ENCODE measurements at places on chromosomes 12 and 14.

DNA sequence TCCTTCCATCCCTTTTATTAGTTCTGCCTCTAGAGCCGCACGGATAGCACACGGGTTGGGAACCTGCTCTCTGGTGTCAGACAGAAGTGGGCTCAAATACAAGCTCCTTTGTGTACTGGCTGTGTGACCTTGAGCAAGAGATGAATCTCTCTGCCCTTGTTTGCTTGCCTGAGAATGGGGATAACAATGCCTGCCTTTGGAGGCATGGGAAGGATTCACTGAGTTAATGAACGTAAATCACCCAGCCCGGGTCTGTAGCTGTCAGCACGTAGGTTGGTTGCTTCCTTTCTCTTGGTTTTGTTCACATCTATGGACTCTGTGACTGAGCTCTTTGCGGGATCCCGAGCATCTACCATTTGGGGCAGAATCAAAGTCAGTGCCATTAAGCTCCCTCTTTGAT is 79.3 kb upstream of the NRXN3 start:
- DNase-seq = no peak

DNA sequence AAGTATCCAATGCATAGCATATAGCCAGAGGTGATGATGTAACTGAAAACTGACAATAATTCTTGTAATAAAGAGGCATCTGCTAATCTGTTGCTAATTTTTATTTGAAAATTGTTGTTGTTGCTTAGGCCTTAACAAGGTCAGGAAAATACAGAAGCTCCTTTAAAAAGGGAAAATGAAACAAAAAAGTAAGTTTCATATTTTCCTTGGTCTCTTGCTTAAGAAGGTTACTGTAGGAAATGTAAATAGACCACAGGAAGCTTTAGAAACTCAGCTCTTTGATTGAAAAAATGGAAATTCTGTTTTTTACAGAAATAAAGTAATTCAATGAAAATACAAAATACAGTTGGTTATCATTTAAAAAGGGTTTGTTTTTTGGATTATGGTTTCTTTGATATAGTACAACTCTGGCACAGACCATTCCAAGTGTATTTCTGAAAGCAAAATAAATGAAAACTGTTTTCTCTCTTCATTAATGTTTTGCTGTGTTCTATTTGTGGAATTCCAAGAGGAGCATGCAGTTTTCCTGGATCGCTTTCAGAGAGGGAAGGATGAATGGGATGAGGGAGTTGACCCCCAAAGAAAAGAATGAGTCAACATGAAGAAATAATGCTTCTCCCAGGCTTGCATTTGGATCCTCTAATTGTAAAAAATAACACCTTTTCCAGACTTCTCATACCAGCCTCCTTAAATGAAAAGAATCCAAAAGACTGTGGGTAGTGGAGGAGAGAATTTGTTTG is 398.0 kb upstream of the FAR2 start:
- no peak for DNase-seq

GRCh38 chr12:113214895-113215400 is 6.3 kb upstream of the TPCN1 start:
- no peak for DNase-seq

- no peak for DNase-seq
These were observed 377.6 kb downstream of the FLRT2 start for GRCh38 chr14:85907536-85907935.

- peak; percentile 30 for DNase-seq
These were observed 5.0 kb upstream of the SLC25A47 start for GRCh38 chr14:100317912-100318808.

DNA sequence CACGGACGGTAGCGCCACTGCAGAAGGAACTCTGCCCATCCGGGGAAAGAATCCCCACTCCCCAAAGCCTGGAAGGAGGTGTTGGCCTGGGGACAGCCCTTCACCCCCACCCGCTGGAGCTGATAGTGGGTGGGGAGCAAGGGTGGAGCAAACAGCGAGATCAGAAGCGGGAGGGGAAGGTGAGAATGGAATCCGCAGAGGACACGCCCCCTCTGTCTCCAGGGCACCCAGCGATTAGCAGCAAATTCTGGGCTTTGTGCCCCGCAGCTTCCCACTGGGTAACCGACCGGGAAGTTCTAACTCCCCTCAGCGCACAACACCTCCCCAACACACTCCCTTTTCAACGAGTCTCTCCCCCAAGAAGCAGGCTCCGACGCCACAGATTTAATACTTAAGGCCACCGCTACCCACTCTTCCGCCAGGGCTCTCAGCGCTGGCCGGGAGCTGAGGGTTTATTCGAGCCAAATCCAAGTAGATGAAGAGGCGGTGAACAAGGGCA is 1.4 kb downstream of the SLC25A29 start:
- no peak for DNase-seq

- DNase-seq = no peak
These were observed 16.0 kb upstream of the ACTR6 start for GRCh38 chr12:100184549-100185145.

GRCh38 chr12:11183011-11183410 is 3.7 kb downstream of the TAS2R42 start:
- DNase-seq = no peak

GRCh38 chr12:119748497-119748896 is 80.6 kb downstream of the PRKAB1 start:
- DNase-seq = no peak

- DNase-seq = no peak
These were observed 80.8 kb upstream of the PPP1R12A start for GRCh38 chr12:80015660-80016059.

DNA sequence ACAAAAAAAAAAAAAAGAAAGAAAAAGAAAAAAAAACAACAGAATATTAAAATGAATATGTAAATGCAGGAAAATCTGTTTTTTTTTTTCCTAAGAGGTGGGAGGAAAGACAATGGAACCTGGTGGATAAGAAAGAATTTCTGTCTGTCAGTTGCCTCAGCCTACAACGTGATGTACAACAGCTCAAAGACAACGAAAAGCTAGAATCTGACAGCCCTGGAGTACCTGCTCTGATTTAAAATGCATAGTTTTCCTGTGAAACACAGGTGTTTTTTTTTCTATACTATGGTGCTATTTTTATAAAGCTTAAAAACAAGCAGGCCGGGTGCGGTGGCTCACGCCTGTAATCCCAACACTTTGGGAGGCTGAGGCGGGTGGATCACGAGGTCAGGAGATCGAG is 30.0 kb upstream of the ULK1 start:
- DNase-seq = no peak

- no peak for DNase-seq
These were observed 34.0 kb upstream of the TPH2 start for GRCh38 chr12:71904629-71905028.

- no peak for DNase-seq
These were observed 12.4 kb downstream of the IQSEC3 start for GRCh38 chr12:78981-79380.

GRCh38 chr12:41122894-41123293 is 65.2 kb upstream of the PDZRN4 start:
- no peak for DNase-seq

GRCh38 chr14:104394409-104394851 is 185.1 kb upstream of the C14orf180 start:
- DNase-seq = no peak

- DNase-seq = no peak
These were observed at the start of gene HDAC7 for GRCh38 chr12:47819896-47820630. Gene HDAC7, minus strand, starts transcription at chr12:47819903. Its CDS starts 118 bp downstream, at chr12:47819785.

- peak; percentile 14 for DNase-seq
These were observed 527 bp downstream of the CAMKK2 start for GRCh38 chr12:121295746-121296617.

DNA sequence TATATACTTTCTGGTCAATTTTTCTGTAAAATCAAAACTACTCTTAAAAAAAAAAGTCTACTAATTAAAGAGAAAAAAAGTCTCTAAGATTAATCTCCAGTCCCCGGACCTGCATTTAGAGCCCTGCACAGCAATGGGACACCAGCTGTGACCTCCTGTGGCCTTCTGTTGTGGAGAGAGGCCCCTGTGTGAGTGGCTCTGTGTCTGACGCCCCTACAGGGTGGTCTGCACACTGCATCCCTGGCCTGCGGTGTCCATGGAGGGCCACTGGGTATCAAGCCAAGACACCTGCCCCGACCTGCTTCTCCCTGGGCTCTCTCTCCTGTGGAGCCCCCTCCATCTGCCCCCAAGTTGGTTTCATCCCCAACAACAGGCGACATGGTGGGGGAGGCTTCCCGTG is 248.0 kb upstream of the DIO3 start:
- DNase-seq = no peak

- DNase-seq = no peak
These were observed 25.1 kb downstream of the ANAPC5 start for GRCh38 chr12:121326996-121327674.

GRCh38 chr12:110782094-110782493 is 39.4 kb upstream of the PPP1CC start:
- no peak for DNase-seq

DNA sequence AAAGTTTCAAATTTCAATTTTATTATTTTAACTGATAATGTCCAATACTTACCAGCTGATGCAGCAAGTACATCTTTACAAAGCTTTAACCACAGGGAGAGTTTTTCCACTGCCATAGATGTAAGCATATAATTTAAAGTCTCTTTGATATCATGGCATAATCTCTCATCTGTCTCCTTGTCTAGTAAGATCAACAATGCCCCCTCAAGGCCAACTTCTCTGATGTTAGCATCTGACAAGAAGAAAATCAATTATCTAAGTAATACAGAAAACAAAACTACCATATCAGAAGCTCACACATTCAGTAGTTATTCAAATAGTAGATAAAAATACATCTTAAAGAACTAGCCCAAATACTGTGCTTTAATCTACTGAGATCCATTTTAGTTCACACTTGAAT is 94.2 kb downstream of the HEATR5A start:
- no peak for DNase-seq

- peak; percentile 67 for DNase-seq
These were observed 717 bp downstream of the ORAI1 start for GRCh38 chr12:121626853-121627640.

DNA sequence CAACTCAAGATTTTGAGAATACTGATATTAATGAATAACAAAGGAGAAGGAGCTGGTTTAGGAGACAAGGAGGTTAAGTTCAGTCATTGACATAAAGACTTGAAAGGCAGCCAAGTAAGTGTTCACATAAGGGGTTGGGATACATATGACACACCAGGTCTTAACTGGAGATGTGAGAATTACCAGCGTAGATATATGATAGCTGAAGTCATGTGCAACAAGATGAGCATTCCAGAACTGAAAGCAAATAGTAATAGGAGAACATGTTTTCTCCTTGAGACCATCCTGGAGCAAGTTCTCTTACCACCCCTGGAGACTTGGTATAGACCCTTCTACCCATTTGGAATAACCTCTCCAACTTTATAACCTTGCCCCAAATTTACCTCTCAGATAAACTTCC is 43.3 kb upstream of the NPFF start:
- no peak for DNase-seq
